ENCODE measurements at places on chromosomes 2 and 18.

DNA sequence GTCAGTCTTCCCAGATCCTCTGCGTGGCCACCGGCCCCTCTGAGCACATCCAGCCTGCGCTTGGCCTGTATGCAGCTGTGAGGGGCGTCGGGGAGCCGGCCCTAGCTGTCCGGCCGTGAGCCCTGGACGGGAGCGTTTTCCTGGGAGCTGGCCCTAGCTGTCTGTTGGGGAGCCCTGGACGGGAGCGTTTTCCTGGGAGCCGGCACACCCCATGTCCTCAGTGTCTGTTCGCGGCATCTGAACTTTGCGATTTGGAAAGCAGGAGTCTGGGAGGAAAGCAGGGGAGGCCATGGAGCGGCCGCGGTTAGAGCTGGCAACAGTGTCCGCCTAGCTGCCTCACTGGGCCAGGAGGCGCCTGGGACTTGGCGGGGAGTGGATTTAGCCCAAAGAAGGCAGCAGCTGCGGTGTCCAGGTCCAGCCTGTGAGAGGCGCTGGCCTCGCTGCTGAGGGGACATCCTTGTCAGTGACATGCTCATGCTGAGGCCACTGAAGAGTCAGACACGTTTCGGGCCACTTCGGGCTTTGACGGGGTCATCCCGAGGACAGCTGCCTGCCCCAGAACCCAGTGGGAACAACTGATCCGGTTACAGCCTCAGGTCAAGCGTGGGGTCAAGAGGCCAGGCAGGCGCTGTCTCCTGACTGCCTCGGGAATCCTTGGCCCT is 75.8 kb downstream of the KCNG2 start:
- no peak for DNase-seq

- DNase-seq: no peak
Measured at GRCh38 chr2:172326211-172326509, 101.2 kb upstream of the ITGA6 start.

GRCh38 chr18:11946756-11947155 is 34.6 kb upstream of the IMPA2 start:
- no peak for DNase-seq

DNA sequence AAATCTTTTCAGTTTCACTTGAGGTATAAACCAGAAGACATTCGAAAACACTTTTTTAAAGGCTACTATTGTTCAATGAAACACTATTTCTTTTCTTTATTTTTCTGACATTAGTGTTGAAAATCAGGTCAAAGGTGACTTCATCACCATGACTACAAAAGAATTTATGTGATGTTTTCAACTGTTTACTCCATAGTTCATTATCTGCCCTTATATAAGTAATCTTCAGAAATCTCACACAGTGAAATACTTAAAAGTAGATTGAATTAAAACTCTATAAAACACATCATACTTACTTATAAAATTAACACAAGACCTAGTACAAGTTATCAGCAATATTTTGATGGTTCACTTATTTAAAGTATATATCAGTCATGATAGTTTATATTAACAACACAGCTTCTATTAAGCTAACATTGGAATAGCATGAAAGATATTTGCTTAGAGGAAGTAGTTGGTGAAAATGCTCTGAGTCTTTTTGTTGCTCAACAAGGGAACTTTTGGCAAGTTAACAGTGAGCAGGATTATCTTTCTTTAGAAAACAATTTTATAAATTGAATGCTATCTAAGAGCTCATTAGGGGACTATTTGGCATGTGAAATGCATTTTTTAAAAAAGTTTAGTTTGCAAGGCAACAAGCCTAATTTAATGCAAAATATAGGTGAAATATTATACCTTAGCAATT is 60.8 kb downstream of the MC4R start:
- no peak for DNase-seq

GRCh38 chr2:196205881-196206435 is 34.6 kb upstream of the STK17B start:
- no peak for DNase-seq

- DNase-seq: no peak
Measured at GRCh38 chr2:48249025-48249424, 280.9 kb upstream of the STON1 start.

GRCh38 chr2:219282943-219283581 is 3.9 kb downstream of the DNAJB2 start:
- DNase-seq: no peak

GRCh38 chr2:207239754-207240494 is 74.2 kb upstream of the KLF7 start:
- DNase-seq: no peak

DNA sequence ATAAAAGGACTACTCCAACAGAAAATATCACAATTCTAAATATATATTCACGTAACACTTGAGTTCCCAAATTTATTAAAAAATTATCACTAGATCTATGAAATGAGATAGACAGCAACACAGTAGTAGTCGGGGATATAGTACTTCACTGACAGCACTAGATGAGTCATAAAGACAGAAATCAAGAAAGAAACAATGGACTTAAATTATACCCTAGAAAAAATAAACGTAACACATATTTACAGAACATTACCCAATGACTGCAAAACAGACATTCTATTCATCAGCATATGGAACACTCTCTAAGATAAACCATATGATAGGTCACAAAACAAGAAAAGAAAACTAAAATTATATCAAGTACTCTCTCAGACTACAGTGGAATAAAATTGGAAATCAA is 429.4 kb downstream of the MBD2 start:
- DNase-seq: no peak

DNA sequence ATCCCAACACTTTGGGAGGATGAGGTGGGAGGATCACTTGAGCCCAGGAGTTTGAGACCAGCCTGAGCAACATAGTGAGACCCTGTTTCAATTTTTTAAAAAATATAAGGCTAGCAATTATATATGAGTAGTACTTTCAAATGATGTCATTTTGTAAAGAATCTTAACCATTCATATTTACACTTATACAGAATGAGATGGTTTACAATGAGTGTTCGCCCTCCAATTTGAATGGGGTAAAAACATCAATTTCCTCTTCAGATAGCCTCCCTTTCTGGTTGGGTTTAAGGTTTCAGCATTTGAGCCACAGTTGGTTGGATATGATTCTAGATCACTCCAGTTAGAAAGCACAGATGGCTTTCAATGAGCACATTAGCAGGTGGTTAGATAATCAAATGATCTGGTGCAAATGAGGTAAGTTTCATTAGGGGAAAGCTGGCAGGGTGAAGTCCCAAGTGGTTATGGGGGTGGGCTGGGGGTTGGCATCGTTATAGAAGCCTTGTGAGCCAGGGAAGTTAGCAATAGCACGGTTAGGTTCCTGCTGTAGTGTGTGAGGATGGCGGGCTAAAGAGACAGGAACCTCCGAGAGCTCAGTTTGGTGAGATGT is 63.9 kb downstream of the TRPM8 start:
- DNase-seq: no peak

All from immature natural killer cell (primary cell).